ENCODE measurements at places on chromosomes 6 and 20.
A peak's percentile ranks its signal among the peaks of the same experiment; 100 is the strongest.

DNA sequence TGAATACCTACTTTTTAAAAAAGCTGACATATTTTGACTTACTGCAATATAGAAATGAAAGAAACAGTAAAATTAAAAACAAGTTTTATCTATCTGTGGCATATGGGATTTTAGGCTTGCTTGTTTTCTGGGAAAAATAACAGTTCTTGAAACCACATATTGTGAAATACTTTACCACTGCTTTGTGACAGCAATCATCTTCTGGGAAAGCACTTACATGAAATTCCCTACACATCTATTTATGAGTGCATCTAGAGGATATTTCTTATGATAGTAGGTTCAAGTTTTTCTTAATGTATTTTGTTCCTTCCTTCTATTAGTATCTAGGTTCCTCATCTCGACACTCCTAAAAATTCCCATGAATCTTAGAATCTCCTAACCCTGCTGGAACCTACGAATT is 75.2 kb downstream of the STXBP5 start:
- DNase-seq: no peak

DNA sequence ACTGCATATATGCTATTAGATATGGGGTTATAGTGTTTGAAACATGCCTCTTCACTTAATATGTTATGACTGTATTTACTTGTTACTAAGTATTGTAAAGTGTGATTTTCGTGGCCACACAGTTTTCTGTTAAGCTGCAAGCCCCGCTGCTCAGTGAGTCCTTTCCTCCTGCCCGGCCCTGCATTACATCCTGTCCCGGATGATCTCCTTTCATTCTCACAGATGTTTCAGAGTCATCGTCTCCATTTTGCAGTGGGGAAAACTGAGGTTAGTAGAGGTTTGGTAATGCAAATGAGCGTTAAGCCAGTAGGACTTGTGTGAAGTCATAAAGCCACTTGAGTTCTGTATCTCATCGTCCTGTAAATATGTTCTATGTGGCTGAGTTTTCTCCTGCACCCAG is 155.5 kb downstream of the CFAP61 start:
- no peak for DNase-seq

GRCh38 chr20:32505723-32506473 is 79.2 kb downstream of the NOL4L start:
- no peak for DNase-seq

DNA sequence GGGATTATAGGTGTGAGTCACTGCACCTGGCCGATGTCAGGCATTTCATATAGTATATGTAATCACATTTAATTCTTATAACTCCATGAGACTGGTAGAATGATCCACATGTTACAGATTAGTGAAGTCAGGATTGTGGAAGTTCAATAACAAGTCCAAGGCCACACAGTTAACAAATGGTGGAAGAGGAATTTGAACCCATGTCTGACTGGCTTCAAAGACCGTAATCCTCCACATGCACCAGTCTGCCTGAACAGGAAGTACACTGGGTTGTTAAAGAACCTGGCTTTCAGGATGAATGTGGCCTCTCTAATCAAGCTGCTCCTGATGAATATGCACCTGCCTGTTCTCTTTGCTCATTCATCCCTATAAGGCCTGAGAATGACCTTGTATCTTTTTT is 122.0 kb upstream of the HDAC2 start:
- DNase-seq: no peak

- no peak for DNase-seq
These were observed 181.8 kb upstream of the MCHR2 start for GRCh38 chr6:100175814-100176310.

GRCh38 chr6:44530209-44530909 is 142.9 kb downstream of the CDC5L start:
- no peak for DNase-seq

DNA sequence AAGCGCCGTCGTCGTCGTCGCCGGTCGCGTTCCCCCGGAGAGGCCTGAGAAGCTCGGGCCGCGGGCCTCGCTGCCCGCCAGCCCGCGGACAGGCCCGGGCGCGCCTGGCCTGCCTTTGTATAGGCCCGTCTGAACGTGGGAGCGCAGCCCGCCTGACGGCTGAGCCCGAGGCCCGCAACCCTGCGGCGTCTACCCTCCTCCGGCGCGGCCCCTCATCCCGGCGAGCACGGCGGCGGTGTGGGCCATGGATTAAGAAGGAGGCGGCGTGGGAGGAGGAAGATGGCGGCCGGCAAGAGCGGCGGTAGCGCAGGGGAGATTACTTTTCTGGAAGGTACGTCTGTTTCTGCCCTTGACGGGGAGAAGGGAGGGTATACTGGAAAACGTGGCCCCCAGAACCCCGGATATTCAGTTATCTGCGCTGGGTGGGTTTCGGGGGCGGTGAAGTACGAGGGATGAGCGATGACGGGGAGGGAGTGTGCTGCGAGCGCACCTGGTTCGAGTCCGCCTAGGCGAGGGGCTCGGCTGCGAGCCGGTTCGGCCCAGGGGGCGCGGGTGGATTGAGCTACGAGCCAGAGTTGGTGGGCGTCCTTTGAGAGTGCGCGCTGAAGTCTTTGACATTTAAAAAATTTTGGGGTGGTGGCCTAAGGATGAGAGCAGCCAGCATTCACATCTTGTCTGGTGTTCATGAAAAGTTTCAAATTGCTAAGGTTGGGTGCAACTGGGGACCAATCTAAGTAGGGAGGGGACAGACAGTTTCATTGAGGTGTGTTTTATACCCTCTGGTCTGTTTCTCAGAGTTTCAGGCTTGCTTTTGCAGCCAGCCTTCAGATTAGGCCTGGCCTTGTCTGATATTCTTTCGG is 796 bp downstream of the SENP6 start:
- DNase-seq: peak; percentile 66
